ENCODE measurements at places on chromosomes 13 and 19.
A peak's percentile ranks its signal among the peaks of the same experiment; 100 is the strongest.

- H3K36me3 ChIP-seq: no peaks in the 10 kb centered on the region
- no peak overlapping the region for H3K4me3 ChIP-seq
- H3K27ac ChIP-seq: no peak overlapping the region
- no peak for DNase-seq
- no peaks in the 10 kb centered on the region for H3K4me1 ChIP-seq
Measured at GRCh38 chr13:93144031-93144430, 82.6 kb upstream of the GPC6 start.

- DNase-seq: no peak
- H3K36me3 ChIP-seq: no peaks in the 10 kb centered on the region
Measured at GRCh38 chr13:101152184-101152583, 264.1 kb downstream of the NALCN start.

GRCh38 chr19:8079988-8080387 lies 27.4 kb downstream of the CCL25 start:
- H3K4me1 ChIP-seq: no peaks in the 10 kb centered on the region
- no peak for DNase-seq
- H3K36me3 ChIP-seq: no peaks in the 10 kb centered on the region
- no peak overlapping the region for H3K27ac ChIP-seq
- no peaks in the 10 kb centered on the region for H3K27me3 ChIP-seq

- H3K27me3 ChIP-seq: no peaks in the 10 kb centered on the region
- H3K27ac ChIP-seq: no peak overlapping the region
- no peaks in the 10 kb centered on the region for H3K36me3 ChIP-seq
- H3K4me3 ChIP-seq: no peak overlapping the region
- H3K4me1 ChIP-seq: no peaks in the 10 kb centered on the region
Measured at GRCh38 chr13:45238945-45239795, 38.3 kb upstream of the KCTD4 start.

DNA sequence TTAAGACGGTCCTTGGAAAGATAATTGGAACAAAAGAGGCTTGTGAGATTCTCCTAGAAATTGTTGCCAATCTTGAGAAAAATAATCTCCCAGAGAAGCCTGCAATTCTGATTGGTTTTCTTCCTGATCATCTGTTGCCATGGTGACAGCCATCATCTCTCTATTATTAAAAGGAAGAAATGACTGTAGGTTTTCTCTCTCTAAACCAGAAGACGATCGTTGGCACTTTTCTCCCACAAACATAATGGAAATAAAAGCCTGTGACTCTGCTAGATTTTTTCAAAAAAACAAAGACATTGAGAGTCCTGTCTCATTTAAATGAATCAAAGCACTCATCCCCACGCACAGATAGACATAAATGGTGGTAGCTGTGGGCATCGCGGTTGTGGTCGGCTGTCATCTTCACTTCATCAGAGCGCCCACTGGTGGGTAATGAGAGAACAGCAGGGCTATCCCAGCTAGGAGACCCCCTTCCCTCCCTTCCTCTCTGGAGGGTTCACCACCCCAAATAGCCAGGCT lies 21.7 kb upstream of the CALM3 start:
- no peaks in the 10 kb centered on the region for H3K4me1 ChIP-seq
- no peaks in the 10 kb centered on the region for H3K27me3 ChIP-seq
- DNase-seq: no peak
- no peaks in the 10 kb centered on the region for H3K36me3 ChIP-seq
- no peak overlapping the region for H3K27ac ChIP-seq
- no peak overlapping the region for H3K4me3 ChIP-seq

- no peaks in the 10 kb centered on the region for H3K4me1 ChIP-seq
- peak; percentile 30 for DNase-seq
- no peak overlapping the region for H3K4me3 ChIP-seq
- H3K27me3 ChIP-seq: no peaks in the 10 kb centered on the region
Measured at GRCh38 chr13:26837997-26838396, 77.4 kb upstream of the GPR12 start.

GRCh38 chr19:35860818-35861639 lies 4.3 kb downstream of the KIRREL2 start:
- no peak overlapping the region for H3K4me3 ChIP-seq
- peaks cover 5% of the 10 kb centered on the region for H3K4me1 ChIP-seq
- peaks cover 2% of the 10 kb centered on the region for H3K27me3 ChIP-seq
- no peak for DNase-seq
- H3K36me3 ChIP-seq: no peaks in the 10 kb centered on the region

GRCh38 chr13:24890256-24890655 lies 126.3 kb downstream of the RNF17 start:
- H3K27me3 ChIP-seq: no peaks in the 10 kb centered on the region
- no peak overlapping the region for H3K4me3 ChIP-seq
- peaks cover 24% of the 10 kb centered on the region for H3K36me3 ChIP-seq
- DNase-seq: no peak

DNA sequence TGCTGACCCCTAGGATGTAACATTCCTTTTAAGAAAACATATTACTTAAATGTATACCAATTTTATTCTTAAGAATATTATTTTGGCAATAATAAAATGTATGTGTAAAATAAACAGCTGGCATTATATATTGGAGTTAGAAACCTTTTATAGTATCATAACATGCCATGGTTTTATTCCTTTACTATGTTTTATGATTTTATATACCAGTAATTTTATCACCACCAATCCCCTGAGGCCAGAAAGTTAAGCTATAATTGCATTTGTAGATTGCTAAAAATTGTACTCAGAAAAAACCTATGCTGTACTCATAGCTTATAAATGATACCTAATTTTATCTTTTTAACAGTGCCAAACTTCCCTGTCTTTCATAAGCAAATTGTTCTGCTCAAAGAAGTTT lies 17.9 kb downstream of the GPALPP1 start:
- H3K27me3 ChIP-seq: no peaks in the 10 kb centered on the region
- H3K4me3 ChIP-seq: no peak overlapping the region
- peaks cover 73% of the 10 kb centered on the region for H3K36me3 ChIP-seq
- no peak overlapping the region for H3K27ac ChIP-seq
- no peaks in the 10 kb centered on the region for H3K4me1 ChIP-seq

DNA sequence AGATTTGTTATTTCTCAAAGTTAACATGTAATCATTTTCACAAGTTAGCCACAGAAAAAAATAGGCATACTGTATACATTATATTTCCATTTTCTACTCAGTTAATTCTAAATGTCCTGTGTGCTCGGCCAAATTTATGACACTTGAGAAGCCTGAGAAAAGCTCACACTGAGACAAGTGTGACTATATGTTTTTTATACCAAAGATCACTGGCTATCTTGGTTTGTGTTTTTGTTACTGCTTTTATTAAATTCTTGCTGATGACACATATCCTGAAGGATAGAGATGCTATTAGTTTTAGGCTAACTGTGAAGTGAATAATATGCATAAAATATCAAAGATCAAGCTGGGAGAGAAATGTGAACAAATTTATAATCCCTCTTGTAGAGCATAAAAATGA lies 49.3 kb upstream of the IL17D start:
- H3K36me3 ChIP-seq: no peaks in the 10 kb centered on the region
- no peak for DNase-seq
- H3K27me3 ChIP-seq: no peaks in the 10 kb centered on the region
- H3K4me3 ChIP-seq: no peak overlapping the region

DNA sequence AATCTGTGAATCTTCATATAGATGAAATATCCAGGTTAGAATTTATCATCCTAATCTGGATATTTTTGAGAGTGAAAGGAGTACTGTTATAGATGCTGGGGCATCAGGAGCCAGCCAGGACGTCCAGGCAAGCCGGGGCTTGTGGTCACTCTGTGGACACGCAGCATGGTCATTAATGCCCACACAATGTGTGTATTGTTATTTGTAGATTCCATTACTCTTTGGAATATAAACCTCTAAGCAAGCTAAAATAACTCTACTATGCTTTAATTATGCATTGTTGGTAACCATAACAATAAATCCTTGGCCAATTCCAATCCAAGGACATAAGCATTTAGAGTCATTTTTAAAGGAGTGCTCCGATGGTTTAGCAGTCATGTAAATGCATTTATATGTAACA lies 137.9 kb downstream of the TM9SF2 start:
- H3K4me3 ChIP-seq: no peak overlapping the region
- no peak for DNase-seq
- peaks cover 3% of the 10 kb centered on the region for H3K4me1 ChIP-seq
- H3K27ac ChIP-seq: no peak overlapping the region
- H3K36me3 ChIP-seq: no peaks in the 10 kb centered on the region

DNA sequence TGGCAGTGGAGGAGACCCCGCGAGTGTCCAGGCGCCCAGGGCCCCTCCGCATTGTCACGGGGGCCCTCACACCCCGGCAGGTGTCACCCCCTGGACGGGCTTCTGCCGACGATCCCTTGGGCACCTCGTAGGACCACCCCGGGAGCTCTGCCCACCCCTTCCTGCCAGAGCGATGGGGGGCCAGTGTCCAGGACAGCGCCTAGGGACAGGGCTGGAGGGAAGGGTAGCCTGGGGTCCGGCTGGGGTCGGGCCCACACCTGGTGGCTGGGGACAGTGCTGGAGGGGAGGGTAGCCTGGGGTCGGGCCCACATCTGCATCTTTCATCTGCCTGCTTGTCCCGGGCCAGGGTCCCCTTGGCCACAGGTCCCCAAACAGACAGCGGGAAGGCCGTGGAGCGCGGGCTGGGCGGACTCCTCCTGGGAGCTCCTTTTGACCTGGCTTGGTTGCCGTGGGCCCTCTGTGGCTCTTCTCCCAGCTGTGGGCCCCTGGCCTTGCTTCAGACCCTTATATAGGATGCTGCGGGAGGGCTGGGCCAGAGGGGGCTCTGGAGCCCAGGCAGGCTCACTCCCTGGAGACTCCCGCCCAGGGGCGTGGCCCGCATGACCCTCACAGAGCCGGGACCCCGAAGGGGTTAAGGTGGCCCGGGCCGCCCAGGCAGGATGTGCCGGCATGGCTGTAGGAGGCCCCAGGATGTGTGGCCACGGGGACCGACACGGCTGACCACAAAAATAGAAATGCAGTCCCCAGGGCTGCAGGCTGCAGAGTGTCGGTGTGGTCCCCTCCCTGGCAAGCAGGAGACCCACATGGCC lies 74.1 kb upstream of the MCF2L start:
- peak overlapping the region; percentile 61 for H3K4me3 ChIP-seq
- peaks cover 6% of the 10 kb centered on the region for H3K4me1 ChIP-seq
- H3K36me3 ChIP-seq: no peaks in the 10 kb centered on the region
- peaks cover 11% of the 10 kb centered on the region for H3K27me3 ChIP-seq
- no peak overlapping the region for H3K27ac ChIP-seq

DNA sequence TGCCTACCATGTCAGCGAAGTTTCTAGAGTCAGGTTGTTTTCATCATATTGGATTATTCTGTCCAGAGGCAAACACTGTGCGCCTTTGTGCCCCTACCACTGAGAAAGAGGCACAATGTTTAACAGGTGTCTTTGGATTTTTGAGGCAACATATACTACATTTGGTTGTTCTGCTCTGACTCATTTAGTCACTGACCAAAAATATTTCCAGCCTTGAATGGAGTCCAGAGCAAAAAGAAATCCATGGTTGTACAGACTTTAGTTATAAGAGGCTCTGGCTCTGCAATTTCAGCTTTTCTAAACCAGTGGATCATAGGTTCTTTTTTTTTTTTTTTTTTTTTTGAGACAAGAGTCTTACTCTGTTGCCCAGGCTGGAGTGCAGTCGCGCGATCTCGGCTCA lies 35.7 kb downstream of the LACC1 start:
- H3K27me3 ChIP-seq: no peaks in the 10 kb centered on the region
- no peak overlapping the region for H3K4me3 ChIP-seq
- no peaks in the 10 kb centered on the region for H3K36me3 ChIP-seq
- H3K4me1 ChIP-seq: no peaks in the 10 kb centered on the region

GRCh38 chr19:33446330-33447293 lies 73.1 kb downstream of the CEBPG start:
- H3K27me3 ChIP-seq: no peaks in the 10 kb centered on the region
- no peak for DNase-seq
- H3K27ac ChIP-seq: no peak overlapping the region
- H3K4me1 ChIP-seq: no peaks in the 10 kb centered on the region
- no peaks in the 10 kb centered on the region for H3K36me3 ChIP-seq
- no peak overlapping the region for H3K4me3 ChIP-seq

DNA sequence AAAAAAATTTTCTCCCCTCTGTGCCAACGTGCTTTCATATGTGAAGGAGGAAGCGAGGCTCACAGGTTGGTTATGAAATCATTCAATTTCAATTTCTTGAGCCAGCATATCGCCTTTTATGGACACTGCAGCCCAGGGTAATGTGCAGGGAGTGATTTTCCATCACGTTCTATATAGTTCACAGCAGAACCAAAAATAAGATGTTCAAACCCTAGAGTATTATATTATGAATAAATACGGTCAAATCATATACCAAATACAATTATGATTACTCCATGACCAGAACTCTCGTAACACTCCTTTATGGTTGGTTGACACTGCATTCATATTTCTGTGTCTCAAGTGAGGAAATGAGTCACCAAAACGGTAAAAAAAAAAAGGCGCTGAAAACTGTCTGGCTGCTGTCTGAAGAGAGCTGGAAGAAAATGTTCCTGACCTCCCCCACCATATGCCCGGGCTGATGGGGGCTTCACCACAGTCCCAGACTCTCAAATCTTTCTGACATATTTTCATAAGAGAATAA lies 75.8 kb upstream of the UBAC2 start:
- H3K27ac ChIP-seq: peak overlapping the region; percentile 69
- no peak for DNase-seq
- H3K4me3 ChIP-seq: no peak overlapping the region
- no peaks in the 10 kb centered on the region for H3K4me1 ChIP-seq

DNA sequence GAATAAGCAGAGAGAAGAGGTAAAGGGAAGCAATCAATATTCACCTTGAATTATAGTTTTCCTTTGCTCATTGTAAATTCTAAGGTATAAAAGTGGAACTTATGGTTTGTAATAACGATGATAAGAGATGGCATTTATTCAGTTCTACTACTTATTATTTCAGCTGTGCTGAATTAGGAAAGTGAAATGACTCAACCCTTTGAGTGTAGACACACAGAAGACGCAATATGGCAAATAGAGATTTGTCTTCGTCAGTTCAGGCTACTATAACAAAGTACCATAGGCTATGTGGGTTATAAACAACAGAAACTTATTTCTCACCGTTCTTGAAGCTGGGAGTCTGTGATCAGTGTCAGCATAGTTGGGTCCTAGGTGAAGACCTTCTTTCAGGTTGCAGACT lies 713.0 kb upstream of the PCDH9 start:
- H3K36me3 ChIP-seq: no peaks in the 10 kb centered on the region
- no peak overlapping the region for H3K4me3 ChIP-seq
- no peaks in the 10 kb centered on the region for H3K4me1 ChIP-seq
- no peak overlapping the region for H3K27ac ChIP-seq

DNA sequence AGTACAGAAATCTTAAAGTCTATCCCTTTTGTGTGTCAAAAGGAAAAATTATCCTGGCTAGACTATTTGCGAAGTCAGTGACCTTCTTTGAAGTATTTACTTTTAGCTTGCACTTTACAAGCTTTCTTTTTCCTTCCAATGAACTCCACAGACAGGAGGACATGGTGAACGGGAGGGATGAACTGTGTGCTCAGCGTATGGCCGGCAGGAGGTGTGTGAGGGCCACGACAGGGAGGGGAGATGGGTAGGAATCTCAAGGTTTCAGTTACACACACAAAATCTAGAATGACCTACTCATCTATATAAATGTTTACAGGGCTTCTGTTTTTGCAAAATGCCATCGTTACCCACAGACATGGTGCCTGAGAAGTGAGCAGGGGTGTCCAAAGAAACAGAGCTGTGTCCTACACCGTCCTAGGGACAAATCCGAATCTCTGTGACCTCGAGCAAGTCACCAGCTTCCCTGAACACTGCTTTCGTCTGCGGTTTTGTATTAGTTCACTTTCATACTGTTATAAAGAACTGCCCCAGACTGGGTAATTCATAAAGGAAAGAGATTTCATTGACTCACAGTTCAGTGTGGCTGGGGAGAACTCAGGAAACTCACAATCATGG lies 537.2 kb downstream of the LIG4 start:
- no peak overlapping the region for H3K27ac ChIP-seq
- H3K36me3 ChIP-seq: no peaks in the 10 kb centered on the region
- no peaks in the 10 kb centered on the region for H3K27me3 ChIP-seq
- no peak overlapping the region for H3K4me3 ChIP-seq

GRCh38 chr13:99439048-99439447 lies 62.2 kb upstream of the TM9SF2 start:
- H3K4me1 ChIP-seq: no peaks in the 10 kb centered on the region
- no peak overlapping the region for H3K27ac ChIP-seq
- DNase-seq: no peak

Data from ascending aorta (tissue), 2 donors.